Left ventricle myocardium superior (tissue), 1 donor: ENCODE measurements at places on chromosomes 7 and 10.

DNA sequence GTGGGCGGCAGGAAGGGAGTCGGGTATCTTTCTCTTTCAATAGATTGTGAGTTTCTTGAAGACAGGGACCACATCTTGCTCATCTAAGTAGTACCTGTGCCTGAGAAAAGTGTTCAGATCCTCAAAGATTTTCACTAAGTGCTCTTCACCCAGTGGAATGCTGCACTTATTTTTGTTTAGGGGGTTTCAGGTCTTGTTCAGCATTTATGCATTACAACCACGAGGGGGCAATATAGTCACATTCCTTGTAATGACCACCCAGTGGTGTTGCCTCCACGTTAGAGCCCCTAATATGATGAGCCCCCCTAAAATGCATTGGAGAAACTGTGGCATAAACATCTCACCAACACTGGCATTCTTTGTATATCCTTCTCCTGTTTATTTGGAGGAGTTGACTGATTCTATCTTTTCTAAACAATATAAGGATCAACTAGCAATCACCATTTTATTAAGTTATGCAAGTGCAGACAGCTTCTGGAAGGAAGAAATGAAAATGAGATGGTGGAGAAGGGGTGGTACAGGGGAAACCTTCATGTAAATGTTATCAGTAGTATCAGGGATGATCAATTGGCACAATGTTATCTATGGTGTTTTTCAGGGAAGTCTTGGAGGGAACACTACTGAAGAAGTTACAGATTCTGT lies 3.1 kb upstream of the PAPSS2 start:
- DNase-seq = no peak

DNA sequence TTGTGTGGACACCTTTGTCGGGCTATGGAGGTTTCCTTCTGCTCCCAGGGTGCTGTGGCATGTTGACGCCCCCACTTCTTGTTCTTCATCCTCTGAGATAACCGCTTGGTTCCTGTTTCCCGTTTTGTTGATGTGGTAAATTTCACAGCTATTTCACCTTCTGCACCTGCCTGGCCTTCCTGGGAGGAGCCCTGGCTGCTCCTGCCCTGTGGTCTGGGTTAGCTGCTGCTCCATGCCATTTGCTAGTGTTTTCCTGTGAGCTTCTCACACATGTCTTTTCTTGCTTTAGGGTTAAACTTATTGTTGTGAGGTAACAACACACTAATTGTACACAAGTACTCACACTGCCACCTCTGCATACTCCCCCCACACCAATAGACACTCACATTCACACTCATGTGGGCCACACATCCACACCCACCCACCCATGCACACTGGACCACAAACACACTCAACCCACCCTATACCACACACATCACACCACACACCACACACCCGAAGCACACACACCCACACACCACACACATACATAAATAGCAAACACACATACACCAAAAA lies 46.5 kb upstream of the MSMB start:
- no peak for DNase-seq

GRCh38 chr7:158649279-158649678 lies 55.3 kb downstream of the NCAPG2 start:
- DNase-seq = no peak

- no peak for DNase-seq
Measured at GRCh38 chr10:6310977-6311376, 108.2 kb downstream of the PFKFB3 start.

DNA sequence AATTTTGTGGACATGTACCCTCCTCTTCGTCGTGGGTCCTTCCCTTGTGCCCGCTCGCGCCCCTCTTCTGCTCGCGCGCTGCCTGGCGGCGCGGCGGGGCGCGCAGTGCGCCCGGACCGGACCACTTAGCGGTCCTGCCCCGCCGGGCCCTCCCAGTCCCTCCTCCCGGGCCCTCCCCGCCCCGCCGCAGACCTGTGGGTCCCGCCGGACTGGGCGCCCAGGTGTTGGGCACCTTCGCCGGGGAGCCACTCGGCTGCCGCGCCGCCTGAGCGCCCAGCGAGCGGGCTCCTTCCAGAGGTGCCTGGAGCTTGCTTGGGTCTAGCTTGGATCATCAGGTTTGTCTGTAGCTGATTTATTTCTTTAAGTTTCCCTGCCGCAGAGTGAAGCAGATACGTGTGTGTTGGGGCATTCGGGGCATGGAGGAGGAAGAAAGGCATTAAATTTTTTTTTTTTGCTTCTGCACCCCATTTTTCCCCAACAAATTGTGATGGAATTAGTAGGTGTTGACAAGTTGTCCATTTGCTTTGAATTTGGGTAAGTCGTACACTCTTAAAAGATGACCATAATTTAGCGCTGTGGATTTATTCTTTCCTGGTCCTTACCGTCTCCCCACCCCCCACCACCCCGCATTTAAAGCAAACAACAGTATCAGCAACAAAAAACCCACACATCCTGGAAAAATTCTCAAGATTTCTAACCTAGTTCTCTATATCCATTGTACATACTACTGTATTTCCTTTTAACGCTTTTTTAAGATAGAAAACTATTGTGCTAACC lies 905 bp downstream of the C1GALT1 start:
- DNase-seq = peak; percentile 72

GRCh38 chr10:24897326-24897926 lies 55.0 kb downstream of the PRTFDC1 start:
- no peak for DNase-seq

- DNase-seq = no peak
Measured at GRCh38 chr7:95950698-95951097, 178.3 kb downstream of the DYNC1I1 start.

DNA sequence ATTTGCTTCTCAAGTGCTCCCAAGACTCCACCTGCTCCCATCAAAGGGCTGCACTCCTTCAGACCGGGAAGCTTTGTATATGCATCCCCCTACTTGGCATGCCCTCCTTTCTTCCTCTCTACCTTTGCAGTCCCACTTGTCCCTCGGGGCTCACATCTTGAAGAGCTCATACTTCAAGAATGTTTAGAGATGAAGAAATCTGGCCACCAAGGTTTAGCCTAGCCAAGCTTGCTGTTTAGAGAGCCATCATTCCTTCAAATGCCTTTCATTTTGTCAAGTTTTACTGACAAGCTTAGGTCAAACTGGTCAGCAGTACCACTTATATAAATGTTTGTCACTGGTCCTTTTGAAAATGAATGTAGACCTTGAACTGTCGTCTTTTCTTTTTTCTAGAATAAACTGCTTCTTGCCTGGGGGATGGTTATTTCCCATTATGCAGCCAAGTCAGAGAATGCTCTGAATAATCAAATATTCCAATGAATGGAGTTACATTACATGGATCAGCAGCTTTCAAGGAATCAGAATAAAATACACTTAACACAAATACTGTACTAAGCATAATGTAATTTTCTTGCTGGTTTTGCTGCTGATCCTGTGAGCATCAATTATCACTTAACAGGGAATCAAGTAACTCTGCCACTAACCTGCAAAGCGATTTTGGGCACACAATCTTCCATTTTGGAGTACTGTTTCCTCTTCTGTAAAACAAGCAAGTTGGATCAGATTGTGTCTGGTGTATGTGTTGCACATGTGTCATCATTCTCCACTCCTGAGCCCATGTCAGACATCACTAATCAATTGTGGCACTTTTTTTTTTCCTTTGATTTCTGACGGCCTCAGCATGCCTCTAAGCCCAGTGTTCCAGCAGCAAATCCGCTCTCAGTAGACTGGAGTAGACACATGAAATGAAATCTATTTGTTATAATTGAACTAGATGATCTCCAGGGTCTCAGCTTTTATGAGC lies 357.9 kb downstream of the PTEN start:
- no peak for DNase-seq

DNA sequence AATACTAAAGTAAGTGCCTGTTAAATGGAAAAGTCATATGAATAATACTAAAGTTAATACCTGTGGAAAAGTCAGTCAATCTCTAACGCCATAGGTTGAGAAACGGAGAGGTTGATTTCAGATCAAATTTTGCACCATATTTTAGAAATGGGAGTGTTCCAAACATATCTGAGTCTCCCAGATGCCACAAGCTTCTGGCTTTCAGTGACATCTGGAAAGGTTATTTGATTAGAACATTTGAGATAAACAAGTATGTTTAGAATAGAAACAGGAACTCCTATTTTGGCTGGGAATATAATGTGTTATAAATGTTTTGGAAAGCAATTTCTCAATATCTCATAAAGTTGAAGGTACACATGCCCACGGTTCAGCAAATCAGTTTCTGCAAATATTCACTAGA lies 5.8 kb downstream of the MACC1 start:
- no peak for DNase-seq

- no peak for DNase-seq
Measured at GRCh38 chr7:17369691-17370426, 71.4 kb downstream of the AHR start.

- no peak for DNase-seq
Measured at GRCh38 chr10:99564361-99564760, 31.6 kb downstream of the NKX2-3 start.

- DNase-seq = no peak
Measured at GRCh38 chr7:116742641-116743040, 70.6 kb downstream of the MET start.

- DNase-seq = no peak
Measured at GRCh38 chr10:106502641-106503040, 661.9 kb downstream of the SORCS1 start.

GRCh38 chr7:131620673-131621609 lies 64.5 kb upstream of the PODXL start:
- no peak for DNase-seq

DNA sequence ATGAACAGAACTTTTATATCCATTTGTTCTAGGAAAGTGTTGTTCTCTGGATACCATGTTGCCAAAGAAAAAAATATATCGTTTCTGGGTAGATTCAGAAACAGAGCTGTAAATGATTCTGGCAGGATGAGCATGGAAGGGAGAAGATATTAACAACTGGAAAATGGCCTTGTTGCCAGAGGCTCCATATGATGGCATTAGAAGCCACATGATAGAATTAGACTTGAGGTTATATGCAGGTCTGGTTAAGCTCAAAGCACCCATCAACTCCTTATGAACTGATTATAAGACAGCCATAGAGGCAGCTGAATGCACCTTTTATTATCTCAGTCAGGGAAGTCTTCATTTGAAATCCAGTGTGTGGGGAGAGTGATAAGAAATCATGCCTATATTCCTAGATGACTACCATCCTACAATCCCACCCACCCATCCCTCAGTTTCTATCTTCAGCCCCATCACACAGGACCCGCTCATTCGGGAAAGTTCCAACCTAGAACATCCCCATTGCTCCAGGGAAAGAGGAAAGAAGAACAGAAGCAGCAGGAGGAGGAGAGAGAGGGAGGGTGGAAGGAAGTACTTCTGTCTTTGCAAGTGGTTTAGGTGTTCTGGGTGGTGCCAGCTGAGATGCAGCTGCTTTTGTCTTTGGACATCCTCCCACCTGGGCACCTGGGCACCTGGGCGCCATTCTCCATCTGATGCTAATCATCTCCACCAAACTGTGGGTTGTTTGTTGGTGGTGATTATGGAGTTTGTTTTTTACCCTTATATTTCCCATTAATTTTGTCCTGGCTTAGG lies 25.5 kb upstream of the TRIL start:
- no peak for DNase-seq

DNA sequence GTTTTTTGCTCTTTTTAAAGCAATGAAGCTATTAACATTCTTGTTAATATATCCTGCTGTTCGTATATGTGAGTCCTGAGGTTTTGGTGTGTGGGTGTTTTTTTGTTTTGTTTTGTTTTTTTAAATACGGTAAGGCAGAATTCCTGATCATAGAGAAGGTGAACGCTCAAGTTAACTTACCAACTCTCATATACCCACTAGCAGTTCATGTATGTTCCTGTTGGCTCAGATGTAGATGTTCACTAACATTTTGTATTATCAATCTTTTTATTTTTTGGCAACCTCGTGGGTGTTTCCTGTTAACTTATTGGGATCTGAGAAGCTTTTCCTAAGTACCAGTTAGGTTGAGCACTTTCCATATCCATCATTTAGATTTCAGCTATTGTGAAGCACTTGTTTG lies 20.5 kb downstream of the TRIM24 start:
- DNase-seq = no peak

DNA sequence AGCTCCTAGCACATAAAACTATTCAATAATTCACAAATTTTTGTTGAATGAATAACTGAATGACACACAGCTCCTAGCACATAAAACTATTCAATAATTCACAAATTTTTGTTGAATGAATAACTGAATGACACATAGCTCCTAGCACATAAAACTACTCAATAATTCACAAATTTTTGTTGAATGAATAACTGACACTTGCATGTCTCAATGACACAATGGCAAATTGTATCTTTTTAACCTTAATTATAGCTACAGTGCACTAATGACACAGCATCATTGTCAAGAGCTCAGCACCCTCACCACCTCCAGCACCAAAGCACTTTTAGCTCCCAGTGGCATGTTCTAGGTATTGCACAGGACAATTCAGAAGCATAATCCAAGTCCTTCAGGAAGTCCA lies 131.6 kb downstream of the PDE1C start:
- no peak for DNase-seq

DNA sequence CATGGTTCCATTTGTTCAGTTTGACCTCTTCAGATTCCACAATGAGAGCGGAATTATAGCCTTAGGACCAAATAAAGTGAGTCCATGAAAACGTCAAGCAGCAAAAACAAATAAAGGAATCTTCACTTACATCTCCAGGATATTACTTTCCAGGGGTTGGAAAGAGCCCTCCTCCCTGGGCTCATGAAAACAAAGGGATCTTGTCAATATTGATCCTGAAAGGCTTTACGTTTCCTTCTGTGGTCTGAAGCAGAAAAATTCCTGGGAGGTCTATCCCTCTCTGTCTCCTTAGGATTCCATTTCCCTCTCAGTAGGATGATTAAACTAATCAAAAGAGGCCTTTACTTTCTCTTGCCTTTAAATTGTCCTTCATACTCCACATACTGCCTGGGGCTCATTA lies 293.5 kb downstream of the GPAM start:
- no peak for DNase-seq

GRCh38 chr7:9217204-9217603 lies 783.8 kb downstream of the NXPH1 start:
- DNase-seq = no peak

DNA sequence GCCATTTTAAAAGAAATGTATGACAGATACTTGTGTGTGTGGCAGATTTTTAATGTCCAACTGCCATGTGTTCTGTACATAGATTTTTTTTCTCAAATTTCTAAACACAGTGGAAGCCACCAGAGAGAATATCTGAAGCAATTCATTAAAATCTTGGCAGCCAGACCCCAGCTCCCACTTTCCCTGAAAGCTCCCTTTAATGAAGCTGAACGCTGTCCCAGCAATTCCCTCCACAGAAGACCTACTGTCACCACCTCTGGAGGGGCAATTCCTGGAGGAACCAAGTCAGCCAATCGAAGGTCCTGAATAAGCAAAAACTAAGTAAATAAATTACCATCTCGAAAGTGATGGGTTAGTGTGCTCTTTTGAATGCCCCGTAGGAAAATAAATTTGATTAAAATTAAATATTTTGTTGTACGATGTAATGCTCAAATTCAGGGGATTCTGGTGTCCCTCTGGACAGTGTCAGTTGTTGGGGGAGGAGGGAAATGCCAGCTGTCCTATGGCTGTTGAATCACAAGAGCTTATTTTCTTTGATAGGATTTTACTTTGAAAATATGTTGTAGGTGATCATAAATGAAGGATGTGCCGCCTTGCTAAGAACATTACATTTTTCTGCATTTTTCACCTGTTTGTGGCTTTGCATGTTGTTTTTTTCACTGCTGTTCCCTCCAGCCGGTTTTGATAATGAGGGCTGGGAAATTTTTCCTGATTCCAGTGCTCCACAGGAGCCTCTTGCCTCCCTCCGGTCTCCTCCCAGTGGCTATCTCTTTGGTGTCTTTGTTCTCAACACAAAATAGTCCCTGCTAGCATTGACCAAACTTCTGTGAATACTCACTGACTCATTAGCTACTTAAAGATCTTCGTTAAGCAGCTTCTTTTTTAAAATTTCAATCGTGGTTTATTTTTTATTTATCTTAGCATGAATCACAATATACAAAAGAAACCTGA lies 9.2 kb upstream of the GSAP start:
- no peak for DNase-seq
